ENCODE measurements at places on chromosomes 6 and 20. TPM values are rescaled to one million over a fixed set of nuclear protein-coding genes. Genes with fewer than 3 reads are reported as not detected.

DNA sequence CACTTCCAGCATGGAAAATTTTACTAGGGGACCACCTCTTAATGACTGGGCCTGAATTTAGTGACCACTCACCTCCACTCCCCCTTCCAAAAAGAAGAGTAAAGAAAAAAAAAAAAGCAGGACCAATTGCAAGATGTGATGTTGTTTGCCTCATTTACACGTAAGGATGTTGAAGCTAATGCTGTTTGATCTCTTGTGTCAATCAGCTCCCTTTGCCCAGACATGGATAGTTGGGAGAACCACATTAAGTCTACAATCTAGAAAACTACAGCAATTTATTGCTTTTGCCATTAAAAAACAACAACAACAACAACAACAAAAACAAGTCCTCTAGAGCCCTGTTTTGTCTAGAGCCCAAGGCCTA is 11.0 kb upstream of the DSTN start:
- no peak for ATAC-seq

C6orf62 gene
- 111 TPM for total RNA-seq

NCOA3 gene
- 78.4 TPM for total RNA-seq

GRCh38 chr6:92648364-92649086 is 770.8 kb downstream of the EPHA7 start:
- no peak for ATAC-seq

DNA sequence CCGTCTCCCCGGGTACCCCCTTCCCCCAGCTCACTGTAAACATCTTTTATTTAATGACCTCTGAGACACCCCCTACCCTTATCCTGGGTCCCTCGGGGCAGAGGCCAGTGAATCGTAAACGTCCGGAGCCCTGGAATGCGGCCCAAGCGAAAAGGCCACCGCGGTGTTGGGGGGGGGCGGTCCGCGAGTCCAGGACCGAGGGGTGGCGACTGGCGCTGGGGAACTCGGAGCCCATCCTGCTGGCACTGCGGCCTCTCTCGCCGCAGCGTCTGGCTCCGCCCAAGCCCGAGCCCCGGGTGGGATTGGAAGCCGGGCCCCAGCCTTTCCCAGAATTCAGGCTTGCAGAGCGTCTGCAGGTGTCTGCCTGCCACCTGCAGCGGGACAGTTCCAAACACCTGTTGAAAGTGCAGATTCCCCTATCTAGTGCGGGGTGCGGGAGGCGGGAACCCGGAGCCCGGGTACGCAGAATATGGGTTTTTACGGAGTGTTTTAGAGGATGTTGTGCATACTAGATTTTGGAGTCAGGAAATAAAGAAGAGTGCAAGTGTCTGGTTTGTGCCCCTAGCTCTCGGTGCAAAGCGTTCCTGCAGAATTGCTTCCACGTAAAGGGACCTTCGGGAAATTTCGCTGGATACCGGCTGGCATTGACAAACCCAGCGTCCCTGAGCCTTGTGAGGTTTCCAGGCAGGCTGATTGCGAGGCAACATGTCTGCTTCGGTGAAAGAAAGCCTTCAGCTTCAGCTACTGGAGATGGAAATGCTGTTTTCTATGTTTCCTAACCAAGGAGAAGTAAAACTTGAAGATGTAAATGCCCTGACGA is 800 bp downstream of the RWDD2A start:
- peak; percentile 26 for ATAC-seq

PHACTR1 gene
- total RNA-seq, result 13.4 TPM

PAX1 gene
- total RNA-seq, result not detected

DNA sequence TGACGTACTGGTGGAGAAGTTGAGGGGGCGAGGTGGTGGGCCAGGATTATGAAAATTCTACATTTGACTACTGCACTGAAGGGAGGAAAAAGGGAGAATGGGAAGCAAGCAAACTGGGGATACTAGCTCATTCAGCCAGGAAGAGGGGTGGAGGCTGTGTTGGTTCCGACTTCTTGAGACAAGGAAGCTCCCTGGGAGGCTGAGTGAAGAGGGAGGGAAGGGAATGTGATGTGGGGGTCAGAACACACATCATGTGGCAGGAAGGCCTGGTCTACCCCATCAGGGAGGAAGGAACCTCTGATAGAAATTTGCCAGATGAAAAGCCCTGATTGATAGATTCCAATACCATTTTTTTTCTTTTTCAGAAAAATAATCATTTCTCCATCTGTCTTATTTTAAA is 28.8 kb upstream of the MCHR2 start:
- no peak for ATAC-seq

All from motor neuron (in vitro differentiated cells).